ENCODE measurements at places on chromosomes 1 and 21.

DNA sequence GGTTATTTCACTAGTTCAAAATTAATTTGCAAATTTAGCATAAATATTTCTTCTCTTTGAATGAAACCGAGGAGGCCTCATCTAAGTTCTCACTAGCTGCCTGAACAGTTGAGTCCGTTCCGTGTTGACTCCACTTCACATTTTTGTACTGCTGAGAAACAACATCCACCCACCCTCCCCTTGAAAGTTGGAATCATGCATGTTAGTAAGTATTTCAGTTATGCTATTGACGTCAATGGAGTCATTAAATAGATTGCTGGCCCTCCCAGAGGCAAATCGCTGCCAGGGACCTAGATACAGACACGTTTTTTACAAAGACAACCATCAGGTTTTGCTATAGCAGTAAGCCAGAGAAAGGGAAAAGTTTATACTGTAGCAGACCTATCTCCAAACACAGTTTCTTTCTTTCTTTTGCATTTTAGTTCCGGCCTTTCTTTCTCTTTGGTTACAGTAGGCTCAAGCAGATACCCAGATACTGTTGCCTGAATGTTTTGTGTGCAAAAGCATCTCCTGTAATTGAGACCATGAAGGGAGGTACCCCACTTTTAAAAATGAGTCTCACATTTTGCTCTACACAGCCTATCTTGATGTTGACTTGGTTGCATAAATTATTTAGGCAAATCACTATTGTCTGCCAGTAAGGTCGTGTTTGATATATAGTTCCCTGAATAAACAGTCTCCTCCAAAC, 262.6 kb upstream of the SGIP1 start:
- peak; percentile 45 for DNase-seq

DNA sequence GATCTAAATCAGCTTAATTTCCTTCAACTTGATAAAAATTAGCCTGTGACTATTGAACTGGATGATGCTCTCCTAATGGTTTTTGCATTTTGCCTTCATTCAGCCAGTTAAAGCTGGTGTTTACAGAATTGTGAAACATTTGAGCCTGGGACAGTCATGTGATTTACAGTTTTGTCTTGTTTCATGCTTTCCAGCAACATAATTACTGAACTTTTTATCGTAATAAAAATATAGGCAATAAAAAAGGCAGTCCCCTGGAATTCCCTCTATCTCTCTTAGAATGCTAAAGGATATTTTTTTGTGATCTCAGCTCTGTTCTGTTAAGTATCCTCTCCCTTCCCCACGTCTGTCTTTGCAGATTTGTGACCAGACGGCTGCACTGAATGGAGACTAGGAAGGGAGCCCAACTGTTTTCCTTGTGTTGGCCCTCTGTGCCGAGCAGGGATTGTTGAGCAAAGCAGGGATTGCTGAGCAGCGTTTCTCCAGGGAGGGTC, 70.3 kb upstream of the RGL1 start:
- DNase-seq = no peak

DNA sequence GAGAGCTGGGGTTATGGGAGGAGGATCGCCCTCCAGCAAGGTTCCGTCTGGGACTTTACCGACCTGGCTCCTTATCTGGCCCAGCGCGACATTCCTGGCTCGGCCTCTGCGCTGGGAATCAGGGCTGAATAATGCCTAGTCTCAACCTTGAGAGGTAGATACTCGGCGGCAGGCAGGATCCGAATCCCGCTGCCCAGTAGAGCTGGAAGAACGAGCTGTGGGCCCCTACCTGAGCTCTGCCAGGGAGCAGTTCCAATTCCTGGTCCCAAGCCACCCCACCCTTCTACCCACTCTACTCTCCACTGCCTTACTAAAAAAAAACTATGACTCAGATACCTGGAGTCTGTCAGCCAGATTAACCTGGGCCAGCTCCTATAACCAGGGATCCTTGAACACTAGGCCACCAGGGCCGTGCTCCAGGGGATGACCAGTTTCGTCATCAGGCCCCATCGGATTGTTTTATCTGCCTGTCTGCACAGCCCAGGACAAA, 53.6 kb downstream of the RHBG start:
- no peak for DNase-seq

GRCh38 chr21:44394733-44395132, 41.3 kb downstream of the TRPM2 start:
- DNase-seq = no peak

GRCh38 chr1:26046246-26047095, 553 bp upstream of the SLC30A2 start:
- DNase-seq = no peak

Measured in CD4-positive, alpha-beta T cell treated with Interferon alpha-2 for 1 hour (primary cell).